PC-3 (cell line): ENCODE measurements at places on chromosomes 2 and 18. TPM values are rescaled to one million over a fixed set of nuclear protein-coding genes. Genes with fewer than 3 reads are reported as not detected.

GRCh38 chr2:9558948-9559381 is 3.3 kb upstream of the ADAM17 start:
- peak; percentile 95 for DNase-seq
- H3K4me1 ChIP-seq, result peaks cover 25% of the 10 kb centered on the region
- no peak overlapping the region for H3K4me3 ChIP-seq
- no peaks in the 10 kb centered on the region for H3K27me3 ChIP-seq

DNA sequence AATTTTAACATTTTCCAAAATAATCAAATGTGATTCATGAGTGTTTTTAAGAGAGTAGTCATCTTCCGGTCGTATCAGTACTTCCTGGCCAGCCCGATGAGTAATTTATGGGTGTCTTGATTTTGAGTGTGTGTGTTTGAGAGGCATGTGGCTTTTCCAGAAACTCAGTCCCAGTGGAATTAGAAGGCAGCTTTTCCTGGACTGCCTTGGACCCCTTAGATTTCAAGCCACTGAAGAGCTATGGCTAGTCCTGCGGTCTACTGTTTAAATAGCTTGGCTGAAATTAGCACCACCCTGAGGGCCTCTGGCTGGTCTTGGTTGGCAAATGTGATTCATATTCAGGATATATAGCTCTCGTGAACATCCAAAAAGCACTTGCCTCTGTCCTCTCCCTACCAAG is 59.4 kb downstream of the HK2 start:
- H3K27ac ChIP-seq, result peak overlapping the region; percentile 99
- peak; percentile 92 for DNase-seq
- peaks cover 48% of the 10 kb centered on the region for H3K4me1 ChIP-seq
- peak overlapping the region; percentile 29; the same call in 1 of the 2 replicates for H3K4me3 ChIP-seq

The LINC00305 gene
- not detected in 2 replicates for total RNA-seq

DNA sequence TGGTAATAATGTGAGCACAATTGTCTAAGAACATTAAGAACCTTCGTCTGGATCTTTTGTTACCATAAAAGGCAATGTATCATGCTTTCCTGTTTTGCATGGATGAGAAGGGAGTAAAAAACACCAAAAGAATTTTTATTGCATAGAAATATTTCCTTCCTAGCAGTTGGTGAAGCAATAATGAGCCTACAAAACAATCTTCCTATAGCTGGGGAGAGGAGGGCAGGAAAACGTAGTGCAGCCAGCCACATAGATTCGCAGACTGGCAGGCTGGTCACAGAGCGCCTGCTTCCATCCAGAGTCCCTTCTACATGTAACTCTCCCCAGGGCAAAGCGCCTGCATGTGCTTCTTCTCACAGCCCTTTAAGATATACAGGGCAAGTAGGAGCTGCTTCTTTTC is 190.4 kb downstream of the BABAM2 start:
- H3K4me3 ChIP-seq, result no peak overlapping the region
- peaks cover 16% of the 10 kb centered on the region; the same call in 1 of the 2 replicates for H3K4me1 ChIP-seq
- no peak overlapping the region for H3K27ac ChIP-seq
- DNase-seq, result peak; percentile 51
- H3K36me3 ChIP-seq, result no peaks in the 10 kb centered on the region

The MRO gene
- total RNA-seq, result 0.55 TPM in 1 of 2 replicates, not detected in the other

The CXCR2 gene
- not detected in 2 replicates for total RNA-seq

GRCh38 chr2:106995556-106995955 is 109.6 kb upstream of the ST6GAL2 start:
- DNase-seq, result peak; percentile 23
- H3K27ac ChIP-seq, result peak overlapping the region; percentile 91
- H3K27me3 ChIP-seq, result no peaks in the 10 kb centered on the region
- peaks cover 62% of the 10 kb centered on the region for H3K4me1 ChIP-seq
- no peaks in the 10 kb centered on the region for H3K36me3 ChIP-seq

- H3K4me3 ChIP-seq, result peak within 1 kb of the TSS; percentile 71
- DNase-seq, result peak; percentile 35
- H3K27ac ChIP-seq, result no peak within 1 kb of the TSS
- peaks cover 24% of the 10 kb centered on the region for H3K27me3 ChIP-seq
- H3K4me1 ChIP-seq, result no peaks in the 10 kb centered on the region
- H3K36me3 ChIP-seq, result no peaks in the 10 kb centered on the region
Observed at GRCh38 chr2:68643011-68643873, at the start of gene PROKR1. Gene PROKR1, plus strand, starts transcription at chr2:68643579. Its CDS starts 2,243 bp downstream, at chr2:68645822.

GRCh38 chr18:7608781-7609201 is 41.7 kb downstream of the PTPRM start:
- no peak overlapping the region for H3K27ac ChIP-seq
- no peaks in the 10 kb centered on the region for H3K4me1 ChIP-seq
- H3K4me3 ChIP-seq, result no peak overlapping the region
- DNase-seq, result no peak
- H3K27me3 ChIP-seq, result no peaks in the 10 kb centered on the region

DNA sequence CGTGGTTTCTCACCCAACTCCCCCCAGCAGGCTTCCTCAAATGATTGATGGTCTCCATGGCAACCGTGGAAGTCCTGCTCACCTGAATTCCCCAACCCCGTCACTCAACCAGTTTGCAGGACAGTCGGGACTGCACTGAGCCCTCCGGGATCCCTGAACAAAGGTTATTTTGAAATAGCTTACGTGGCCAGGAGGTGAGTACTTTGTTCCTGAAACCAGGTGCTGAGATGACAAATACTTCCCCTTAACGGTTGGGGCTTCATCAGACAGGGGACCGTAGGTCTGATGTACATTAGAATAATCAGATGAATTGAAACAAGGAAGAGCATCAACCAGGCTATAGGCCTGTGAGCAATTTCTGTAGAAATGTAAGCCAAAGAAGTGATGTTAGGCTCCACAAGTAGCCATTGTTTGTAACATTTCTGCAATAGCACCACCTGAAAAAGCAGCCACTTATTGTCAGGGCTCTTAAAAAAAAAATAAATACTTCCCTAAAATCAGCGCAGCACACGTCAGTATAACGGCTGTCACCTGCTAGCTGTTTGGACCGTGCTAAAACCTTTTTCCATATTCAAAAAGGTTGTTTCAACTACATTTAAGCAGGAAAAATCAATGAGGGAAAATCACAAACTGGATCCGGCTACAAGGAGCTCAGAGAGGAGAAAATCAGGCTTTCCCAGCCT is 206.4 kb upstream of the ID2 start:
- peaks cover 28% of the 10 kb centered on the region for H3K4me1 ChIP-seq
- H3K4me3 ChIP-seq, result no peak overlapping the region
- DNase-seq, result peak; percentile 46
- no peaks in the 10 kb centered on the region for H3K36me3 ChIP-seq

DNA sequence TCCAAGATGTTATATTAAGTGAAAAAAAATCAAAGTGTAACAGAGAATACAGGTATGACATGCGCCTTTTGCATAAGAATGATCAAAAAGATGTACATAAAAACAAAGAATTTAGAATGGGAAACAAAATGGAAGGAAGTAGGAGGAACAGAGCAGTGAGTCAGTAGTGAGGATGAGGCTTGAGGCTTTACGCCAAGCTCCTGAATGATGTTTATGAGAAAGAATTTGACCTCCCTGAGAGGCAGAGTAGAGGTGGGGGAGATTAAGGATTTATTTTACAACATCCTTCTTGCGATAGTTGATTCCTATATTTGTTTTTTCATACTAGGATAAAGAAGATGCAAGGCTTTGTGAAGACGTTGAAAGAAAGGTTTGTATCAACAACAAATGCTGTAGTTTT is 81.4 kb downstream of the DCDC2C start:
- no peaks in the 10 kb centered on the region for H3K36me3 ChIP-seq
- peak overlapping the region; percentile 91 for H3K27ac ChIP-seq
- H3K4me3 ChIP-seq, result peak overlapping the region; percentile 44; the same call in 1 of the 2 replicates
- DNase-seq, result peak; percentile 74
- peaks cover 31% of the 10 kb centered on the region for H3K4me1 ChIP-seq
- peaks cover 25% of the 10 kb centered on the region for H3K27me3 ChIP-seq

DNA sequence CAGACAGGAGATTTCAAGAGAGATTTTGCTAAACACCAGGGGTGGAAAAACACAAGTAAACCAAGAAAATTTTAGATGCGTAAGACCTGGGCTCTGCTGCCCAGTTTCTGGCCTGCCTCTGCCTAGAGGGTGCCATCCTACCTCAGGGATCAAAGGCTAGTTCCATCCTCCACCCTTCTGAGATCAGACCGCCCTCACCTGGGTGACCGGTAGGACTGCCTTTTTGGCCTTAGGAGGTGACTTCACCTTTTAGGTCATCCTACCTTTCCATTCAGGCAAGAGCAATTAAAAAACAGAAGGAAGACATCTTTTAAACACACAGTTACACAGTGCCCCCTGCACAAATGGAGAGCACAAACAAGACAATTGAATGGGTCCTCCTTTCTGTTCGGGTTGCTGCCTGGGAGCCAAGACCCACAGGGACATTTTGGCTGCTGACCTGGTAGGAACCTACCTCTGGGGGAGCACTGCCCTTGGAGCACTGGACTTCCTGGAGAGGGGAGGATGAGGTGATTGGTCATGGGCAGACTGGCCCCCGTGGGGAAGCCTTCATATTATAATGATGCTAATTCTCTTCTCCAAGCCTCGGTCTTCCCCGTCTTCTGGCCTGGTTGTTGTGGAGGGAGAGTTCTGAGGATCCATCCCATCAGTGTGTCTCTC is 3.1 kb downstream of the PSD4 start:
- no peak overlapping the region for H3K27ac ChIP-seq
- no peaks in the 10 kb centered on the region for H3K4me1 ChIP-seq
- no peaks in the 10 kb centered on the region for H3K27me3 ChIP-seq
- no peaks in the 10 kb centered on the region for H3K36me3 ChIP-seq

GRCh38 chr18:75390854-75391253 is 36.6 kb downstream of the SMIM21 start:
- no peaks in the 10 kb centered on the region for H3K36me3 ChIP-seq
- H3K27ac ChIP-seq, result no peak overlapping the region
- H3K27me3 ChIP-seq, result peaks cover 71% of the 10 kb centered on the region
- no peaks in the 10 kb centered on the region for H3K4me1 ChIP-seq
- no peak overlapping the region for H3K4me3 ChIP-seq
- DNase-seq, result no peak

GRCh38 chr2:67561457-67561965 is 164.4 kb downstream of the ETAA1 start:
- H3K27ac ChIP-seq, result peak overlapping the region; percentile 63
- no peak overlapping the region for H3K4me3 ChIP-seq
- no peaks in the 10 kb centered on the region for H3K36me3 ChIP-seq
- peak; percentile 95 for DNase-seq
- no peaks in the 10 kb centered on the region for H3K27me3 ChIP-seq

GRCh38 chr2:221104361-221104811 is 467.7 kb downstream of the EPHA4 start:
- no peaks in the 10 kb centered on the region for H3K36me3 ChIP-seq
- H3K27me3 ChIP-seq, result peaks cover 9% of the 10 kb centered on the region; the same call in 1 of the 2 replicates
- no peak overlapping the region for H3K27ac ChIP-seq
- DNase-seq, result no peak
- no peak overlapping the region for H3K4me3 ChIP-seq

- peak overlapping the region; percentile 91 for H3K27ac ChIP-seq
- H3K36me3 ChIP-seq, result peaks cover 19% of the 10 kb centered on the region
- no peak for DNase-seq
- peak overlapping the region; percentile 92 for H3K4me3 ChIP-seq
- H3K4me1 ChIP-seq, result peaks cover 14% of the 10 kb centered on the region
Observed at GRCh38 chr2:68157002-68157401, 686 bp upstream of the PNO1 start.

- no peak overlapping the region for H3K27ac ChIP-seq
- no peaks in the 10 kb centered on the region for H3K36me3 ChIP-seq
- DNase-seq, result no peak
- no peaks in the 10 kb centered on the region for H3K27me3 ChIP-seq
Observed at GRCh38 chr2:39618236-39618635, 47.5 kb upstream of the TMEM178A start.

DNA sequence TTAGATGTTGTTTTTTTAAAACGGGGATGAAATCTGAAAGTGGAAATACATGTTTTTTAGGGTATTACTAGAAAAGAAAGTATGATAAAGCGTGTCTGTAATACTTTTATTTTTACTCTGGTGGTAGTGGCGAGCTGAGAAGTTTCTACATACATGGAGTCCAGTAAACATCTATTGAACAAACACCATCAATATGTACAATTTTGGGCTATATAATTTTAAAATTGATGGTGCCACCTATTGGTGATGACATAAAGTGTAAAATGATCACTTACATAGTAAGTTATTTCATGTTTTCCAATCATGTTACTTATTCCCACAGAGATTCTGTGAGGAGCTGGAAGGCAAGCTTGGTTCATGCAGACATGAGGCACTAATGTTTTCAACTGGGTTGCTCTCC is 31.5 kb upstream of the NFE2L2 start:
- H3K4me1 ChIP-seq, result no peaks in the 10 kb centered on the region
- no peaks in the 10 kb centered on the region for H3K27me3 ChIP-seq
- no peak overlapping the region for H3K4me3 ChIP-seq

DNA sequence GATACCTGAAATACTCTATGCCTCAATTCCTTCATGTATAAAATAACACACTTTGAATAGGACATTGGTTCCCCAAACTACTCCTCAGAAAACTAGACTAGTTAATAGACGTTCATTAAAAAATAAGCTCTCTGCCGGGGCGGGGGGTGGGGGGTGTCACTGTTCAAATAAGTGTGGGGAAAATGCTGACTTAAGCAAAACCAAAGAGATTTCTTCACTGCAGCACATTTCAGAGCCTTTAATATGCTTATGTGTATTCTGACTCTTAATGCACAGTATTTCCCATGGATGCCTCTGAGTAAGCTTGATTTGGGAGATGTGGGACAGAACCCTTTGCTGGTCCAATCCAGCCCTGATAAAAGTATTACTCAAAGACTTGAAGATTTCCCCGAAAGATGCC is 93.2 kb downstream of the LYPD6 start:
- no peaks in the 10 kb centered on the region for H3K27me3 ChIP-seq
- no peak overlapping the region for H3K4me3 ChIP-seq
- DNase-seq, result no peak
- peaks cover 16% of the 10 kb centered on the region for H3K4me1 ChIP-seq
- H3K36me3 ChIP-seq, result no peaks in the 10 kb centered on the region

The TEKT4 gene
- total RNA-seq, result not detected in 2 replicates

DNA sequence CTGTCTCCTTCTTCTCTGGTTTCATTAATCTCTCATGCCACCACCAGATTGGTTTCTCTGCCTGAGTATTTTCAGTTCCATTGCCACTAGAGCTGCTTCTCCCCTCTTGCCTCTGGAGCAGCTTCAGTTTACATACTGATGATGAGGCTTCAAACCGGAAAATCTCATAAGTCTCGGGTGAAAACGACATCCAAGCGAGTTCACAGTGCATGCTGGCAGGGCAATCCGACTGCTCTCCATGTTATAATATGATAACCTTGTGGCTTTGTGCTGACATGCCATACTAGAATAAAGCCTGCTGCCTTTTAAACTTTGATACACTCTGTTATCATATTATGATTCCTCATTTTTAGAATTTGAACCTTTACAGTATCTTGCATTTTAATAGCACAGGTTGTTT is 153.5 kb downstream of the PRPF40A start:
- no peak overlapping the region for H3K27ac ChIP-seq
- no peaks in the 10 kb centered on the region for H3K27me3 ChIP-seq
- 0 out of 2 replicates have a peak, but pooled peaks cover 3% of the 10 kb centered on the region for H3K36me3 ChIP-seq
- peaks cover 47% of the 10 kb centered on the region for H3K4me1 ChIP-seq
- DNase-seq, result no peak
- no peak overlapping the region for H3K4me3 ChIP-seq

The FBXO48 gene
- total RNA-seq, result 0.52 and 0.91 TPM in 2 replicates

DNA sequence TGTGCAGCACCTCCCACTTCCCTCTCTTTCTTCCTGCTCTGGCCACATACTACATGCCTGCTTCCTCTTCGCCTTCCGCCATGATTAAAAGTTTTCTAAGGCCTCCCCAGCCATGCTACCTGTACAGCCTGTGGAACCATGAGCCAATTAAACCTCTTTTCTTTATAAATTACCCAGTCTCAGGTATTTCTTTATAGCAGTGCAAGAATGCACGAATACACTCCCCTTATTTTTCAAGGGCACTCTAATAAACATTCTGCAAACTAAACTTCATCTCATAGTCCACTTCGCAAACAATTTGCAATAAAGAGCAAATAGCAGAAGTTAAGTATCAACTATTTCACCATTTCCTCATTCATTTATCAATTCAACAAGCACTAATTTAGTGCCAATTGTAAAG is 351.3 kb downstream of the PID1 start:
- H3K4me3 ChIP-seq, result no peak overlapping the region
- H3K27me3 ChIP-seq, result no peaks in the 10 kb centered on the region
- DNase-seq, result no peak
- no peaks in the 10 kb centered on the region for H3K4me1 ChIP-seq
- H3K36me3 ChIP-seq, result no peaks in the 10 kb centered on the region
